Large intestine (tissue), 12 donors: ENCODE measurements at places on chromosomes 16 and 17. TPM values are rescaled to one million over a fixed set of nuclear protein-coding genes. Genes with fewer than 3 reads are reported as not detected.
A peak's percentile ranks its signal among the peaks of the same experiment; 100 is the strongest.

DNA sequence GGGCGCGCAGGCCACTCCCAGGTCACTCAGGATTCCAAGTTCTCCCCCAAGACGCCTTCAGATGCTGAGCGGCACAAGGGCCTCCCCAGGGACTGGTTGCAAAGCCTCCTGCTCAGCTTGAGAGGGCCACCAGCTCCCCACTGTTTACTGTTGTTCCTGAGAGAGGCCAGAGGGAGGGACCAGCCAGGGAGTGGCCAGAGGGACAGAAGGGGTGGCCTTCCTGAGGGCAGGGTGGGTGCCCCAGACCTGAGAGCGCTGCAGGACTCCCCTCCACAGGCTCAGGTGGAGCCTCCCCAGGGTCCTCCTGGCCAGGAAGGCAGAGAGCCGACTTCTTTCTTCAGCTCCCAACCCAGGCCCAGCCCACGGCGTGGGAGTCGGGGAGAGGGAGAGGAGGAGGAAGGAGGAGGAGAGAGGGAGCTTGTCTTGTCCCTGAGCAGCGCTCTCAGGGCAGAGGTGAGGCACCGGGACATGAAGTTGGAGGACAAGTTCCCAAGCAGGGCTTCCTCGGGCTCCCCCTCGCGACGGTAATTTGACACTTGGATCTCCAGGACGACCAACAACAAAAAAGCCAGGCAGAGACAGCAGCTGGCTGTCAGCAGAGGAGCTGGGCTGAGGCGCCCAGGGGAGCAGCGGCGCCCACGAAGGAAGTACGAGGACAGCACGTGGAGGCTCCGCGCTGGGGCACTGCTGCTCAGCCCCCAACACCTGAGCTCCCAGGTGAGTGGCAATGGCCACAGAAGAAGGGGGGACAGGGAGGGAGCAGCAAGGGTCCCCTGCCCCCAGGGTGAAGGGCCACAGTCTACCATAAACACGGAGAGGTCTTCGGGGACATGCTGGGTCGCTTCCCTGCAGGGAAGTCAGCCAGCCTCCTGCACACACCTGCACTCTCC lies 497 bp downstream of the SMIM5 start:
- peaks cover 57% of the 10 kb centered on the region for H3K4me1 ChIP-seq
- DNase-seq: peak; percentile 93
- peaks cover 40% of the 10 kb centered on the region for H3K36me3 ChIP-seq
- H3K4me3 ChIP-seq: peak overlapping the region; percentile 7
- H3K27me3 ChIP-seq: no peaks in the 10 kb centered on the region

GRCh38 chr17:63140255-63140654 lies 174.2 kb downstream of the TANC2 start:
- no peaks in the 10 kb centered on the region for H3K4me1 ChIP-seq
- no peak overlapping the region for H3K4me3 ChIP-seq
- no peaks in the 10 kb centered on the region for H3K36me3 ChIP-seq
- DNase-seq: peak; percentile 46
- H3K27ac ChIP-seq: no peak overlapping the region
- no peaks in the 10 kb centered on the region for H3K27me3 ChIP-seq

GRCh38 chr16:19118938-19119431 lies 5.2 kb downstream of the ITPRIPL2 start:
- no peak overlapping the region for H3K27ac ChIP-seq
- no peak for DNase-seq
- no peak overlapping the region for H3K4me3 ChIP-seq
- peaks cover 13% of the 10 kb centered on the region for H3K27me3 ChIP-seq
- H3K36me3 ChIP-seq: peaks cover 13% of the 10 kb centered on the region

DNA sequence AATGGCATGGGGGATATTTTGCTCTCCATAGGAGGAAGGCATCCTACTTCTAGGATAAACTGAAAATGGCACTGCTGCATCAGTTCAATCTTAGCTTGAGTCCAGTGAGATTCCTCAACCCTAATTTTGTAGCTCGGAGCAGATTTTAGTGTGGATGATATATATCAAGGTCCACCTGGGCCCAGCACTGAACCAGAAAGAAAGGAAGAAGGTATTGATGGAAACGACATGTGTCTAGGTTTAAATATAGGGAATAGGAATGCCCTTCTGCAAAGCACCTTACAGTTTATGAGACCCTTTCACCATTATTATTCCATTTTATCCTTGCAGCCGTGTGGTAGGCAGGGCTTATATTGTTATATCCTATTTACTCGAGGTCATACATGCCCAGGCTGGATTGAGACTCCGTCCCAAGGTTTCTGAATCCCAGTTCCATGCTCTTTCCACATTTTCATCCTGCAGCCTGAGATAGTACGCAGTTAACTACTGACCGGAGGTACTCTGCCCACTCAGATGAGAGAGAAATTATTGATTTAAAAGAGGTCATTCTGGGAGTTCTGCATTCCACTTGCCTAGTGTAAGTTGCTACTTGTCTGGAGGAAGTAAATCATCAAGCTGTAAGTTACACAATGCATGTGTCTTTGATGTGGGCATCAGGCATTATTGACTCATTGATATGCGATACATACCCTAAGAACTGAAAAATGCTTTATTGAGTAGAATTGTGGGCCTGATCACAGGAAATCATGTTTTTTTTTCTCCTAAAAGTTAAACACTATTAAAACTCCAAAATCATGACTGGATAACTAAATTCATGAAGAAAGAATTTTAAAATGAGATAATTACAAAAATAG lies 10.1 kb downstream of the KRT39 start:
- no peaks in the 10 kb centered on the region for H3K36me3 ChIP-seq
- no peaks in the 10 kb centered on the region for H3K27me3 ChIP-seq
- no peak for DNase-seq
- H3K4me3 ChIP-seq: no peak overlapping the region
- H3K27ac ChIP-seq: no peak overlapping the region

DNA sequence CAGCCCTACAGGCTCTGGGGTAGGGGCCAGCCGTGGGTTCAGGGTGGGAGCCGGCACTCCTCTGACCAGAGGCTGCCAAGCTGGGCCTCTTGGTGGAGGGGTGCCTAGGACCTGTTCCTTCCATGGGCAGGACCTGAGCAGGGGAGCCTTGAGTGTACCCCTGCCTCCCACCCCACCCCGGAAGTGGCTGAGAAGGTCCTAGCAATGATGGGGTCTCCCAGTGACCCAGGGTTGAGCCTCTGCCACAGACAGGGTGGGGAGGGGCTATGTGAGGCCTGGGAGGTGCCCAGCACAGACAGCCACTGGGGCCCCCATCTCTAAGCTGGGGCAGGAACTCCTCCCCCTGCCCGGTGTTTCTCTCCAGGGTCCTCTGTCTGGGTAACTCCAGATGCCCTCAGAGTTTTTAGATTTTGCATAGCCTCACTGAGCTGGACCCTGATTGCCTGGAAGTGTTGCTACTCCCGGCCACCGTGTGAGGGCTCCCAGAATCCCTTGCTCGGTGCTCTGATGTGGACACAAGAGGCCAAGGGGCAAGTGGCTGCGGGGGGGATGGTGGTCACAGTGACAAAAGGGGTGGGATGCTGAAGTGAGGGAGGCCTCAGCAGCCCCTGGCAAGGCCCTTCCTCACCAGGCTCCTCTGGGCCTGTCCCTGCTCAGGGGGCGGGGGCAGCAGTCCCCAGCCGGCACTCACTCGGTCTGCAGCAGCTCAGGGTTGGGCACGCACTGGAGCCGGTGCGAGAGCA lies 6.4 kb upstream of the MTSS2 start:
- no peaks in the 10 kb centered on the region for H3K27me3 ChIP-seq
- no peak overlapping the region for H3K4me3 ChIP-seq
- H3K27ac ChIP-seq: peak overlapping the region; percentile 83
- DNase-seq: no peak
- H3K36me3 ChIP-seq: peaks cover 23% of the 10 kb centered on the region
- peaks cover 74% of the 10 kb centered on the region for H3K4me1 ChIP-seq

DNA sequence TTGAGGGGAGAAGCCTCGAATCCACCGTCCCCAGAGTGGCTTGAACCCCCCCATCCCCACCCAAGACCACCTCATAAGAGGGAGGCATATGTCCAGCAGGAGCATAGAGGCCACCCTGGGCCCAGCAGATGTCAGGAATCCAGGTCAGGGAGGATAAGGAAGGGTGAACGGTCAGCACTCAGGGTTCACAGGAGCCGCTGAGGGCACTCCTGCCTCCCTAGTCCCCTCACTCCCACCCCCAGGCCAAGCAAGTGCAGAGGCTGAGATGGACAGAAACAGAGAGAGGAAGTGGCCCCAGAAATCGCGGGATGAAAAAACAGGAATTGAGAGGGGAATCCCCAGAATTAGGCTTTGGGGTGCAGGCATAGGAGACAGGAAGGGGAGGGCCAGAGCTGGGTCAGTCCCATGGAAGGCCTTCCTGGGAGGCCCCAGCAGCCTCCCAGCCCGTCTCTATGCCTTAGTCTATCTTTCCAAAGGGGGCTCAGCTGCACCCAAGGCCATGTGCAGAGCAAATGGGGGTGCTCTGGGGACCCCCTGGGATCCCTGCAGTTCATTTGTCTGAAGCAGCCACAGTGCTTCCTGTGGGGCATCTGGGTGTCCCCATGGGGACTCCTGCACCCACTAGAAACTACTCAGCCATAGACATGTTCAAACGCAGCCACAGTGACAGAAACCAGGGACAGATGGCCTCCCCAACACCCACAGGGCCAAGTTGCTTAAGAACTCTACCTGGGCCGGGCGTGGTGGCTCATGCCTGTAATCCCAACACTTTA lies 1.7 kb downstream of the CMTM3 start:
- peak overlapping the region; percentile 46 for H3K4me3 ChIP-seq
- H3K36me3 ChIP-seq: peaks cover 21% of the 10 kb centered on the region
- H3K27ac ChIP-seq: peak overlapping the region; percentile 17
- peaks cover 11% of the 10 kb centered on the region for H3K27me3 ChIP-seq
- H3K4me1 ChIP-seq: peaks cover 6% of the 10 kb centered on the region

The TMEM238L gene
- 3.5 TPM for polyA plus RNA-seq

The EPX gene
- polyA plus RNA-seq: 0.24 TPM

- no peaks in the 10 kb centered on the region for H3K36me3 ChIP-seq
- no peak overlapping the region for H3K27ac ChIP-seq
- peaks cover 26% of the 10 kb centered on the region for H3K27me3 ChIP-seq
- H3K4me3 ChIP-seq: no peak overlapping the region
- peaks cover 20% of the 10 kb centered on the region for H3K4me1 ChIP-seq
Observed at GRCh38 chr17:74864866-74865395, 5.2 kb upstream of the GRIN2C start.

- H3K27me3 ChIP-seq: no peaks in the 10 kb centered on the region
- H3K4me3 ChIP-seq: no peak overlapping the region
- no peaks in the 10 kb centered on the region for H3K4me1 ChIP-seq
- H3K36me3 ChIP-seq: no peaks in the 10 kb centered on the region
- no peak overlapping the region for H3K27ac ChIP-seq
Observed at GRCh38 chr17:60959696-60960095, 282.0 kb downstream of the BCAS3 start.

The YBX2 gene
- polyA plus RNA-seq: 2.8 TPM

The CHST5 gene
- polyA plus RNA-seq: 35.6 TPM

The DHX38 gene
- 60.7 TPM for polyA plus RNA-seq

The CA7 gene
- polyA plus RNA-seq: 12.1 TPM

The SLC13A2 gene
- polyA plus RNA-seq: 10.7 TPM

GRCh38 chr17:2595716-2596115 lies 2.3 kb downstream of the PAFAH1B1 start:
- peak overlapping the region; percentile 98 for H3K4me3 ChIP-seq
- H3K27ac ChIP-seq: no peak overlapping the region
- H3K36me3 ChIP-seq: no peaks in the 10 kb centered on the region
- H3K4me1 ChIP-seq: peaks cover 7% of the 10 kb centered on the region
- no peak for DNase-seq

DNA sequence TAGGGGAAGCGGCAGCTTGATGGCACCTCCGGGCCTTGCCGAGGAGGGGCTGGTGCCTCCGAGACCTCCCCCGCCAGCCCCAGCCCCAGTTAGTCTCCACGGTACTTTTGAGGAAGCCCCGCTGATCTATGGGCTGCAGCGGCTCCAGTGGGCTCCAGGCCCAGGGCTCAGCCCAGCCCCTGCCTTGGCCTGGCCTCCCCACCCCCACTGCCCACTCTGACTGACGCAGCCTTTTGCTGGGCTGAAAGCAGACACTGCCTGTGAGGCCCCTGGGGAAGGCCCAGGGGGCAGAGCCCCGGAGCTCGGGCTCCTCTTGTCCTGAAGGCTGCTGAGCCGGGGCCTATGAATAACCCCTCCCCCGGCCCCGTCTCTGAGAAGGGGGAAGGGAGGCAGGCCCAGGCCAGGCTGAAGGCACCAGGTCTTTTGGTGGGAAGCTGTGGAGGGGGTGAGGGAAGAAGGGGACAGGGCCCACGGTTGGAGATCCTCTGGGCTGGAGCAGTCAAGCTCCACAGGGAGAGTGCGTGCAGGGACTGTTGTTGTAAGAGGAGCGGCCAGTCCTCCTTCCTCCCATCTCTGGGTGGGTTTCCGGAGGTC lies 7.5 kb upstream of the SMTNL2 start:
- no peaks in the 10 kb centered on the region for H3K27me3 ChIP-seq
- peak overlapping the region; percentile 37 for H3K27ac ChIP-seq
- no peak for DNase-seq
- H3K36me3 ChIP-seq: no peaks in the 10 kb centered on the region

- no peaks in the 10 kb centered on the region for H3K36me3 ChIP-seq
- peaks cover 58% of the 10 kb centered on the region for H3K27me3 ChIP-seq
- DNase-seq: no peak
- H3K4me1 ChIP-seq: peaks cover 5% of the 10 kb centered on the region
- H3K27ac ChIP-seq: no peak overlapping the region
Observed at GRCh38 chr17:1916316-1916715, 86.5 kb downstream of the RPA1 start.

The BICDL2 gene
- 14.0 TPM for polyA plus RNA-seq

The PPP1R9B gene
- polyA plus RNA-seq: 30.7 TPM

DNA sequence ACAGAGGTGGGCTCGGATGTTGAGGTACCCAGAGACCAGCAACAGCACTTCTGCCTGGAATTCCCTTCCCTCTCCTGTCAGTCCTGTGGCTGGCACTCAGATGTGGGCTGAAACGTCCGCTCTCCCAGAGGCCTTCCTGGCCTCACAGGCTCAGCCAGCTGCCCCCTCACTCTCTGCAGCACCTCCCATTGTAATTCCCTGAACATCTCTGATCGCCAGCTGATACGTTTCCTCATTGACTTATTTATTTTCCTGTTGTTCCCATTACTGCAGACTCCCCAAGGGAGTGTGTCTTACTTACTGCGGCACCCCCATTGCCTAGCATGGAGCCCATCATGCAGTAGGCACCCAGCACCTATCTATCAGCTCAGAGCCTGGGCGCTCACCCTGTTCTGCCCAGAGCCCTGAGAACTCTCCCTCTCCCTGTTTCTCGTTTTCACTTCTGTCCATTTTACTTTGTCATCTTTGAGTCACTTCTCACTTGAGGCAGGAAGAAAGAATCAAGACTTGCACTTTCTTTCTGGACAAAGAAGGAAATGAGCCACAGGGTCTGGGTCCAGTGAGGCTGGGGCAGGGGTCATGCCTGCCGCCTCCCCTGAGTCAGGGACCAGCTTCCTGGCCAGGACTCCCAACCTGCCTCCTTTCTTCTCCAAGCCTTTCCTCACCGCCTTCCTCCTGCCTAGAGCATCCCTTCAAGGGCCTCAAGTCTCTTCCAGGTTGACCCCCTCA lies 10.2 kb downstream of the CDH5 start:
- no peaks in the 10 kb centered on the region for H3K27me3 ChIP-seq
- H3K36me3 ChIP-seq: no peaks in the 10 kb centered on the region
- H3K27ac ChIP-seq: no peak overlapping the region
- DNase-seq: no peak

GRCh38 chr16:84059946-84060901 lies 17.6 kb upstream of the SLC38A8 start:
- no peak overlapping the region for H3K27ac ChIP-seq
- DNase-seq: no peak
- H3K4me3 ChIP-seq: no peak overlapping the region
- H3K4me1 ChIP-seq: no peaks in the 10 kb centered on the region
- H3K27me3 ChIP-seq: no peaks in the 10 kb centered on the region

- no peak overlapping the region for H3K27ac ChIP-seq
- peaks cover 26% of the 10 kb centered on the region for H3K4me1 ChIP-seq
- DNase-seq: no peak
- H3K4me3 ChIP-seq: peak overlapping the region; percentile 41
- H3K36me3 ChIP-seq: no peaks in the 10 kb centered on the region
Observed at GRCh38 chr17:49498029-49498615, 3.0 kb downstream of the NGFR start.
